Uterus (tissue), 4 donors: ENCODE measurements at places on chromosomes 16 and 17. TPM values are rescaled to one million over a fixed set of nuclear protein-coding genes. Genes with fewer than 3 reads are reported as not detected.

UTS2R gene
- total RNA-seq: not detected

TPSAB1 gene
- 96.2 TPM for total RNA-seq

CDH16 gene
- total RNA-seq: 12.6 TPM

DNA sequence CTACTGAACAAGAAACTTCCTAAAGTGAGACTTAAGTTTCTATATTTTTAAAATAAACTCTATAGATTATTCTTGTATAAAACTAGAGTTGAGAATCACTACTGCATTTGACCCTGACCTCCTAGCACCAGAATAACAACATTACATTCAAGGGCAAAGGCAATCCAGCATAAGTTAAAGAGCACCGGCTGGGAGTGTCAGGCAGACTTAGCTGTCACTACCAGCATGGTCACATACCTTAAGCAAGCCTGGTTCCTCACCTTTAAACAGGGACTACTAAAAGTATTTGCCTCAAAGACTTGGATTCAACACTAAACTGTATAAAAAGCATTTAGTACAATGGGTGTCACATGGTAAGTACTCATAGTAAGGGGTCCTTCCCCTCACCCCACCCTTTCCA lies 90.4 kb downstream of the SSH2 start:
- no peaks in the 10 kb centered on the region for H3K27me3 ChIP-seq
- no peaks in the 10 kb centered on the region for H3K36me3 ChIP-seq
- H3K27ac ChIP-seq: no peak overlapping the region
- DNase-seq: no peak
- no peaks in the 10 kb centered on the region for H3K4me1 ChIP-seq
- no peak overlapping the region for H3K4me3 ChIP-seq
